ENCODE measurements at places on chromosomes 6 and 20.
A peak's percentile ranks its signal among the peaks of the same experiment; 100 is the strongest.

- DNase-seq: no peak
These were observed 127.8 kb upstream of the EEF1E1 start for GRCh38 chr6:8229915-8230756.

- DNase-seq: peak; percentile 97
These were observed 172.4 kb downstream of the PLCB4 start for GRCh38 chr20:9241232-9241692.

- no peak for DNase-seq
These were observed 41.9 kb downstream of the PCNA start for GRCh38 chr20:5077761-5078387.

GRCh38 chr20:3744806-3745685, 12.6 kb downstream of the HSPA12B start:
- DNase-seq: peak; percentile 4

DNA sequence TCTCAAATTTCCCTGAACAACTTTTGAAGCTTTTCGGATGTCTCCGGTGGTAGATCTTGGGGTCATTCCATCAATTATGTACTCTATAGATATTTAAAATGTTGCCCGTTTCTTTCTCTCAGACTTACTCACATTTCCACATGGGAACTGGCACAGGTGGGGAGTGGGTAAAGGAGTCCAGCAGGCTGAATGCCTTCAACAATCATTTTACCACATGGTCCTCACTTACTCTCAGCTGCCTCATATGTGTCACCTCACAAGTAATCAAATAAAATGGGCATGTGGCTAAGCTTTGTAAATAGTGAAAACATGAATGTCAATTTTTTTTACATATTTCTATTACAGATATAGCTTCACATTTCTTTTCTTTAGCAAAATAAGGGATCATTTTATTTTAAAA, 677 bp downstream of the HLA-DQA1 start:
- DNase-seq: no peak

GRCh38 chr6:1075880-1076279, 236.0 kb upstream of the FOXQ1 start:
- DNase-seq: no peak

DNA sequence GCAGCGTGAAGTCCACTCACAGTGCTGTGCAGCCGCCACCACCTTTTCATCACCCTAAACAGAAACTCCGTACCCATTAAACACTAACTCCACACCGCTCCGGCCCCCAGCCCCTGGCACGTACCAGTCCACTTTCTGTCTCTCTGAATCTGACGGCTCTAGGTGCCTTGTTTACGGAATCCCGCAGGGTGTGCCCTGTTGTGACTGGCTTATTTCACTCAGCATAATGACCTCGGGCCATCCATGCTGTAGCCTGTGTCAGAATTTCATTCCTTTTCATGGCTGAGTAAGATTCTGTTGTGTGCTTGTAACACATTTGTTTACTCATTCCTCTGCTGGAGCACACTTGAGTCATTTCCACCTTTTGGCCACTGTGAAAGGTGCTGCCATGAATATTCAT, 18.0 kb downstream of the TCFL5 start:
- no peak for DNase-seq

DNA sequence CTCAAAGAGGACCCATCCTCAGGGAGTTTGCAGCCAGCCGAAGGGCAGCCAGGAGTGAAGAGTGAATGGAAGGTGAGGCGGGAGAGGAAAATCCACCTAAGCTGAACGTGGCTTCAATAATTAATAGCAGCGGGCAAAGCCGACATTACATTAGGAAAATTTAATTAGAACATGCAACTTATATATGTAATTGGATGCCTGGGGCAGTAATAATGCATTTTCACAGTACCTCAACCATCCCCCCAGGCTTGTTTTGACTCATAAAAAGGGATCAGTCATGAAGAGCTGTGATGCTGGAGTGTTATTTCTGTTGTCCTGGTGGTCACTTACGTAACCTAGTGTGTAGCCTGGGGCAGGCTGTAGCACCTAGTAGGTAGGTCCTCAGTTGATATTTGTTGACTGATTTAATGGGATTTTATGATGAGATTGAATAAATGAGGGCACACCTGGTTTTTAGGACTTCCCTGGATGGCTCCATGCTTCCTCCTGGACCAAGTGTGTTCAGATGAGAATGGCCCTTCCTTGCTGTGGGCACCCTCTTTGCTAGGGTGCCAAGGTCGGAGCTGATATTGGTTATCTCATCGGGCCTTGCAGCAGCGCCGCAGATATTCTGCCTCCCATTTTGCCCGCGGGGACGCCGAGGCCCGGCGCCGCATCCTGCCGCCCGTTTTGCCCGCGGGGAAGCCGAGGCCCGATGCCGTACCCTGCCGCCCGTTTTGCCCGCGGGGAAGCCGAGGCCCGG, 128.8 kb downstream of the CDH26 start:
- no peak for DNase-seq

- no peak for DNase-seq
These were observed 144.0 kb downstream of the BCKDHB start for GRCh38 chr6:80250391-80250997.

GRCh38 chr6:132812255-132812732, 2.1 kb upstream of the RPS12 start:
- DNase-seq: no peak

GRCh38 chr20:40562031-40562430, 127.0 kb downstream of the MAFB start:
- DNase-seq: no peak

GRCh38 chr6:92507552-92507951, 911.8 kb downstream of the EPHA7 start:
- DNase-seq: no peak

DNA sequence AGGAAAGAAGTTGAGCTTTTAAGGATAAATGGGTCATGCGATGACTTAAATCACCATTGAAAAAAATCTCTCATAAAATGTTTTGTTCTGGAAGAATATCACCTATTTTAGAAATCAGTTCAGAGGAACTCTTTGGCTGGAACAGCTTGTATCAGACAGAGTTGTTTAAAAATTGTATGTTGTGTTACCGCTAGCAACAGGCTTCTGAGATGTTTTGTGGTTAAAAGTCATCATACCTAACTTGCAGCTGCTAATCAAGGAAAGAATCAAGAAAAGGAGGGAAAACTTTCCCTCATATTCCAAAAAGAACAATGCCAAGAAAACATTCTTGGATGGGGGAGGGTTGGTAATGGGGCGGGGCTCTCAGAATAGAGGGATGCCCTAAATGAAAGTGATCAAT, 220.7 kb upstream of the CITED2 start:
- DNase-seq: no peak

- no peak for DNase-seq
These were observed 268.4 kb downstream of the KCNQ5 start for GRCh38 chr6:72890233-72890632.

DNA sequence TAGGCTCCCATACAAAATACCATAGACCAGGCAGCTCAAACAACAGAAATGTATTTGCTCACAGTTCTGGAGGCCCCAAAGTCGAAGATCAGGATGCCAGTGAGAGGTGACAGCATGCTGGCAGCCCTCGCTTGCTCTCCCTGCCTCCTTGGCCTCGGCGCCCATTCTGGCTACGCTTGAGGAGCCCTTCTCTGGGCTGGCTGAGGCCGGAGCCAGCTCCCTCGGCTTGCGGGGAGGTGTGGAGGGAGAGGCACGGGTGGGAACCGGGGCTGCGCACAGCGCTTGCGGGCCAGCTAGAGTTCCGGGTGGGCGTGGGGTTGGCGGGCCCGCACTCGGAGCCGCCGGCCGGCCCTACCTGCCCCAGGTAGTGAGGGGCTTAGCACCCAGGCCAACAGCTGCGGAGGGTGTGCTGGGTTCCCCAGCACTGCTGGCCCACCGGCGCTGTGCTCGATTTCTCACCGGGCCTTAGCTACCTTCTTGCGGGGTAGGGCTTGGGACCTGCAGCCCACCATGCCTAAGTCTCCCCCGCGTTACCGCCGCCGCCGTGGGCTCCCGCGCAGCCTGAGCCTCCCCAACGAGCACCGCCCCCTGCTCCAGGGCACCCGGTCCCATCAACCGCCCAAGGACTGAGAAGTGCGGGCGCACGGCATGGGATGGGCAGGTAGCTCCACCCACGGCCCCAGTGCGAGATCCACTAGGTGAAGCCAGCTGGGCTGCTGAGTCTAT, 32.6 kb upstream of the SERPINB9 start:
- no peak for DNase-seq

- DNase-seq: no peak
These were observed 330.9 kb upstream of the NOX3 start for GRCh38 chr6:155786528-155786927.

GRCh38 chr6:96889146-96889545, 8.5 kb downstream of the NDUFAF4 start:
- DNase-seq: no peak

DNA sequence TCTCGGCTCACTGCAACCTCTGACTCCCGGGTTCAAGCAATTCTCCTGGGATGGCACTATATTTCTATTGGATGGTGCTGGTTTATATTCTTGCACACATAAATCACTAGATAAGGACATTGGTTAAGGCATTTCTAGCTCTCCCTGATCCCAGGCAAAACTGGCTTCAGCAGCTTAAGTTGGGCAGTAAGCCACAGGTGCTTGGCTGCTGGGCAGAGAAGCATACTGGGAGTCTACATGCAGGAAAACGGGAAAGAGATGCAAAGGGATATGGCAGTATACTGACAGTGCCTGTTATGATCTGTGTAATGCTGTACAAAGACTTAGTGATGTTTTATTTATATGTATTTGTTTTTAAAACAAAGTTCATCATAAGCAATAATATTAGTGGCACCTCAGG, 33.3 kb upstream of the ZFP64 start:
- DNase-seq: no peak

DNA sequence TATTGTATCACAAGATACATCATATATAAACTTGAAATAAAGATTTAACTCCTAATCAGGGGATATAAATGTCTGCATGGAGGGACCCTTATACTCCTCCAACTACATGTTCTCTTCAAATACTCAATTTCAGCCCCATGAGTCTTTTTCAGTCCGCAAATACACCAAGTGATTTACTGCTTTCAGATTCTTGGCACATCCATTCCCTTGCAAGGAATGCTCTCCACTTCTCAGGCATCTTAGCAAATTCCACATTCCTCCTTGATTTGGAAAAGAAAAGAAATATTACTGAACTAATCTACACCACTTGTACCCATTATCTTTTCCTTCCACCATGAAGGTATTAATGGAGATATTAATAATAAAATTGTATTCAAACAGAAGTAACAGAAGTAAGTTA, 999.4 kb upstream of the GJE1 start:
- no peak for DNase-seq

DNA sequence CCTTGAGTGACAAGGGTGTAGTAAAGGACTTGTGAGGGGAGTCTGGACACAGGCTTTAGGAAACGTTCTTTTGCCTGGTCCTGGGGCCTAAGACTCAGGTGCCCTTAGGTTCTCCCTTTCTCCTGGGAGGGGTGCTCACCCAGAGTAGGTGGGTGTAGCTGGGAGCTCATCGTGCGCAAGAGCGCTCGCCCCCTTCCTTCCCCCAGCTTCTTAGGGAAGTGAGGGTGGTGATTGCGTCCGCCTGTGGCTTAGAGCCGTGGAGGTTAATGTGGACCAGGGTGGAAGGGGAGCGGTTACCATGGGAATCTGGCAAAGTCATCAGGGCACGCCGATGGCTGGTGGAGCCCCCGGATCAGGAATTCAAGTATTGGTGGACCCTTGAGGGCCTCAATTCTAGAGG, 3.3 kb upstream of the AARS2 start:
- no peak for DNase-seq

DNA sequence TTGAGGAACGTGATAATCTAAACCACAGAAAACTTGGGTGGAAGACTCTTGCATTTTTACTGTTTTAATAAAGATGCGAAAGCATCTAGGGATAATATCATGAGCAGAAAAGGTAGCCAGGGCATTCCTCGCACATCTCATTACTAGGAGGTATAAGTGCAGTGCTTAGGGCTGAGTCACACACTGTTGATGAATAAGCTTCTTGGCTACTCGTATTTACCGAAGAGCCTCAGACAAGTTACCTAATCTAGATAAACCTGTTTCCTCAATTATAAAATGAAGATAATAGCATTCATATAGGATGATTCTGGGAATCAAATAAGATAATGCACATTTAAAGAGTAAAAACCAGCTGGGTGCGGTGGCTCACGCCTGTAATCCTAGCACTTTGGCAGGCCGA, 780 bp upstream of the KIAA0319 start:
- DNase-seq: no peak

- DNase-seq: no peak
These were observed 187.1 kb downstream of the BCAS1 start for GRCh38 chr20:53883098-53883911.

DNA sequence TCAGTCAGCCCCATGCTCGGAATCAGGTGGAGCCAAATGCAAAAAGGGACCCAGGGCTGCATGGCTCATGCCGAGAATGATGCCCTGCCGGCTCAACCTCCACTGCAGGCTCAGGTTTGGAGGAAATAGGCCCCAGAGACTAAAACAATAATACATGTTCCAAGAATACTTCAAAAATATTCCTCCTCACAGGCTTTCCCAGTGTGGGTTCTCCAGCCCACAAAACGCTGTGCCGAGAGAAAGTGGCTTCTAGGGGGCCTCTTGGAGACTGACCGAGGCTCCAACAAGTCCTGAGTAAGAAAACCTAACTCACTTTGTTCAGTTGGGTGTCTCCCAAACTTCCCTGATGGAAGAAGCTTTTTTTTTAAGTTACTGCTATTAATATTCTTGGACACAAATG, 73.9 kb downstream of the BANF2 start:
- no peak for DNase-seq

DNA sequence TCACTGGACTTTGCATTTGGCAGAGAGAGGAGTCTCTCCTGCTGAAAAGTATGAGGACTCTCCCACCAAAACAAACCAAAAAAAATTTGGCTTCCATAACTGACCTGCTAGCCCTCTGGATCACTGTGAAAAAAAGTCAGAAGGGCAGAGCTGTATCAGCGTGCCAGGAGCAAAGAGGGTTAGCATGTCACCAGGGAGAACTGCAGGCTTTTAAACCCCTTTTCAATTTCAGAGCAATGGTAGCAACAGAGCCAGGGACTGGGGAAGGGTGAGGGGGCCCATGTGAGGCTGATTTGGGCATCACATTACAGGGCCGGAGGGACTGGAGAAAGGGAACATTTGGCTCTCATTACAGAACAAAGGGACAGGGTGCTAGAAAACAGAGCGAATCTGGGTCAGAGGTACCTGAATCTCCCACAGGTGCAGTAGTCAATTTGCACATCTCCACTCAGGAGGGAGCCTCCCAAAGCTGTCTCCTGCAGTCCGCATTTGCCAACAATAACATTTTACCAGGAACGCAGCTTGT, 185.7 kb upstream of the EYA4 start:
- DNase-seq: no peak

- DNase-seq: no peak
These were observed 176.0 kb downstream of the SASH1 start for GRCh38 chr6:148518511-148519156.

- peak; percentile 94 for DNase-seq
These were observed 168.4 kb downstream of the DOK5 start for GRCh38 chr20:54643761-54644160.

DNA sequence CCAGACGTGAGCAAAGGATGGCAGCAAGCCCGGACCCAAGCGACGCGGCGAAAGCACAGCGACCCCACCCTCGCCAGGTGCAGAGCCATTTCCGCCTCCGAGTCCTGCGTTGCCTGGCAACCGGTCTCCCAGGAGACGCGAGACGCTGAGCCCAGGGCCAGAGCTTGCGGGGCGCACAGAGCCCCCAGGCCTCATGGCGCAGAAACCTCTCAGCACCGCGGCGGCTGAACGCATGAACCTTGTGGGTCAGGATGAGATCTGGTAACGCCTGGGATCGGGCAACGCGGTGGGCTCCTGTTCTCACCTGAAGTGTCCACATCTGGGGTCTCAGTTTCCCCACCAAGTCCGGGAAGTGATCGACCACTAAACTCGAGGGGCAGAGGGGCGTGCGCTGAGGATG, 77.7 kb downstream of the ANKRD60 start:
- DNase-seq: no peak

Data from astrocyte of the cerebellum (primary cell).